Stimulated activated CD8-positive, alpha-beta memory T cell treated with anti-CD3 and anti-CD28 coated beads, Interleukin-15, amount 100 ng/mL, for 24 hours (primary cell): ENCODE measurements at places on chromosomes 11 and 22.

DNA sequence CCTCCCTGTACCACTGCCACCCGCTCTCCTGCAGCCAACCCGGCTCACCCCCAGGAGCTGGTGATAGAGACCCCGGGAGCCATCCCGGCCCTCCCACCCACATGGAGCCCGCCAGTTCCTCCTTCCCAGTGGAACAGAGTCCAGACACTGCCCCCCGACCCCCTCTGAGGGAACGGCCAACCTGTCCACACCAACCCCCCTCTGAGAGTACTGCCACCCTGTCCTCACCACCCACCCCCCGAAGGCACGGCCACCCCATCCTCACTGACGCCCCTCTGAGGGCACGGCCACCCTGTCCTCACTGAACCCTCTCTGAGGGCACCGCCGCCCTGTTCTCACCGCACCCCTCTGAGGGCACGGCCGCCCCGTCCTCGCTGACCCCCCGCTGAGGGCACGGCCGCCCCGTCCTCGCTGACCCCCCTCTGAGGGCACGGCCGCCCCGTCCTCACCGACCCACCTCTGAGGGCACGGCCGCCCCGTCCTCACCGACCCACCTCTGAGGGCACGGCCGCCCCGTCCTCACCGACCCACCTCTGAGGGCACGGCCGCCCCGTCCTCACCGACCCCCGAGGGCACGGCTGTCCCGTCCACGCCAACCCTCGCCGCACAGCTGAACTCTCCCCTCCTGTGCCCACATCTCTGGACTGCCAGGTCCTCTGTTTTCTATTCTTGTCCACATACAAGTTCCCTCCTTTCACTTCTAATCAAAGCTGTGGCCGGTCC lies 18.0 kb downstream of the TOLLIP start:
- DNase-seq, result no peak

DNA sequence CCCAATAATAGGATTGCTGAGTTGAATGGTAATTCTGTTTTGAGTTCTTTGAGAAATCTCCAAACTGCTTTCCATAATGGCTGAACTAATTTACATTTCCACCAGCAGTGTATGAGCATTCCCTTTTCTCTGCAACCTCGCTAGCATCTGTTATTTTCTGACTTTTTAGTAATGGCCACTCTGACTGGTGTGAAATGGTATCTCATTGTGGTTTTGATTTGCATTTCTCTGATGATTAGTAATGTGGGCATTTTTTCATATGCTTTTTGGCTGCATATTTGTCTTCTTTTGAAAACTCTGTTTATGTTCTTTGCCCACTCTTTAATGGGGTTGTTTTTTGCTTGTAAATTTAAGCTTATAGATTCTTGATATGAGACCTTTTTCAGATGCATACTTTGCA lies 97.4 kb downstream of the FDX1 start:
- DNase-seq, result no peak

- no peak for DNase-seq
These were observed 978 bp upstream of the CLDN5 start for GRCh38 chr22:19525116-19525660.

- DNase-seq, result no peak
These were observed 162.2 kb upstream of the NECTIN1 start for GRCh38 chr11:119891055-119891768.

DNA sequence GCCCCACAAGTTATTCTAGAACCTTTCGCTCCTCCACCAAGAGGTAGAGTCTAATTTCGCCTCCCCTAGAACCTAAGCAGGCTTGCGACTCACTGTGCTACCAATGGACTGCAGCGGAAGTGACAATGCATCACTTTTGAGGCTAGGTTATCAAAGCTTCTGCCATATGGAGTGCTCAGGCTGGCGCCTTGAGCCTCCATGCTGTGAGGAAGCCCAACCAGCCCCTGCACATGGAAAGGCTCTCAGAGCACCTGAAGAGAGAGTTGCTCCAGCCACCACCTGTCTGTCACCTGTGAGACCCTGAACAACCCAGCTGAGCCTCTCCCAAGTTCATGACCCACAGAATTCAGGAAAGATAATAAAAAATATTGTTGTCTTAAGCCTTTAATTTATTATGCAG lies 29.3 kb upstream of the CBX7 start:
- DNase-seq, result no peak

- DNase-seq, result no peak
These were observed 24.6 kb downstream of the PPM1F start for GRCh38 chr22:21928048-21928447.

- no peak for DNase-seq
These were observed 9.3 kb downstream of the CCND1 start for GRCh38 chr11:69650081-69650831.

GRCh38 chr22:47139013-47139789 lies 376.8 kb downstream of the TBC1D22A start:
- no peak for DNase-seq

DNA sequence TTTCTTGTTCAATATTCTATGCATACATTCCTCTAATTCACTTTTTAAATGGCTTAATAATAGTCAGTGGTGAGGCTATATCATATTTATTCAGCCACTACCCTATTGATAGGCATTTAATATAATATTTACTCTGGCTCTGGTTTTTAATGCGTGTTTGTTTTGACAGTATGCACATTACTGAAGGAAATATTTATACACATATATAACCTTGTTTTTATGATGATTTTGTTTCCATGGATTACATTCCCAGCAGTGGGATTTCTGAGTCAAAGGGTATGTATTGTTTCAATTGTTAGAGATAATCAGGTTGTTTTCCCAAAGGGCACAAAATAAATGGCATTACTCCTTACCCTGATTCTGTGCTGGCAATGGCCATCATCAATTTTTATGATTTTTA lies 105.8 kb downstream of the UVRAG start:
- no peak for DNase-seq

DNA sequence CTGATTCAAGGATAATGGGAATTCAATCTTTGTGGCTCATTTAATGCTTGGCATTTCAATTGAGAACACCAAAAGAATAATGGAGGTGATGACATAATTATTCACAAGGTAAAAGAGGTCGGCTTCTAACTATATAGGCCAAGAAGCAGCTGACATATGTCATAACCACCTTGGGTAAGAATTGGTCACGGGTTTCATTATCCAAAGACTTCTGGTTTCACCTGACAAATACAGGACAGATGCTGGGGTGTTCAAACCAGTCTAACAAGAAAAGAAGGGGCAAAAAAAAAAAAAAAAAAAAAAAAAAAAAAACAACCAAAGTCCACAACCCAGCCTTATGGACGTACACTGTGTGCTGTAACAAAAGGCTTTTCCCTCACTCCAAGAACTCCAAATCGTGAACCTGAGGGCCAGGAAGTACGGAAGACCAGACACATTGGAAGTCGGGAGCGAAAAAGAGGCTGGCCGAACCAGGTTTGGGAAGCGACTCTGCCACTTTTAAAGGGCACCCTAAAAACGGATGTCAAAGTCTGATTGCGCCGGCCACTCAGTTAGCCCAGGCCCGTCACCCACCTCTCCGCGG lies 385 bp downstream of the HARBI1 start:
- DNase-seq, result no peak

GRCh38 chr11:2689651-2690575 lies 9.9 kb downstream of the KCNQ1OT1 start:
- no peak for DNase-seq

GRCh38 chr22:38163844-38164550 lies 17.6 kb downstream of the PLA2G6 start:
- DNase-seq, result no peak

GRCh38 chr11:112115386-112115785 lies 28.7 kb downstream of the SDHD start:
- no peak for DNase-seq

GRCh38 chr22:48701296-48702030 lies 1126.2 kb downstream of the BRD1 start:
- no peak for DNase-seq

- DNase-seq, result no peak
These were observed 1017.0 kb upstream of the TENM4 start for GRCh38 chr11:80457823-80458222.

GRCh38 chr11:12060385-12060985 lies 49.9 kb upstream of the MICAL2 start:
- no peak for DNase-seq
